Activated T-cell treated with anti-CD3 and anti-CD28 coated beads for 4 hours (primary cell): ENCODE measurements at places on chromosomes 2 and 18.

- DNase-seq = no peak
Measured at GRCh38 chr2:148039783-148040182, 18.9 kb downstream of the MBD5 start.

DNA sequence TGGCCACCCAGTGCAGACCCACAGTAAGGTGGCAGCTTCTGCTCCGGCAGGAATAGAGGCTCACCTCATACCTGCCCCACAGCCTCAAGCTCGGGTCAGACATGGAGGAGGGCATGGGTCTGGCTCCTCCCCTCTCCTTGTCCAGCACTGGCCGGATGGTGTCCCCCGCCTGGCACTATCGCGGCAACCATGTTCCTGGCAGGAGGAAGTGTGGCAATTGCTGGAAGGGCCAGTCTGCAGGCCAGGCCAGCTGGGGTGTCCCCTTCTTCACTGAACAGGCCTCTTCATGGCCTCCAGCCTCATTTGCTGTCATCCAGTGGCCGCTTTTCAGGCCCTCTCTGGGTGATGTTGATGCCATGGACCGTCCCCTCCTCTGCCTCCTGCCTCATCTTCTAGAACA is 41.4 kb upstream of the SMAD7 start:
- no peak for DNase-seq

- no peak for DNase-seq
Measured at GRCh38 chr2:12116228-12116750, 369.9 kb downstream of the LPIN1 start.

DNA sequence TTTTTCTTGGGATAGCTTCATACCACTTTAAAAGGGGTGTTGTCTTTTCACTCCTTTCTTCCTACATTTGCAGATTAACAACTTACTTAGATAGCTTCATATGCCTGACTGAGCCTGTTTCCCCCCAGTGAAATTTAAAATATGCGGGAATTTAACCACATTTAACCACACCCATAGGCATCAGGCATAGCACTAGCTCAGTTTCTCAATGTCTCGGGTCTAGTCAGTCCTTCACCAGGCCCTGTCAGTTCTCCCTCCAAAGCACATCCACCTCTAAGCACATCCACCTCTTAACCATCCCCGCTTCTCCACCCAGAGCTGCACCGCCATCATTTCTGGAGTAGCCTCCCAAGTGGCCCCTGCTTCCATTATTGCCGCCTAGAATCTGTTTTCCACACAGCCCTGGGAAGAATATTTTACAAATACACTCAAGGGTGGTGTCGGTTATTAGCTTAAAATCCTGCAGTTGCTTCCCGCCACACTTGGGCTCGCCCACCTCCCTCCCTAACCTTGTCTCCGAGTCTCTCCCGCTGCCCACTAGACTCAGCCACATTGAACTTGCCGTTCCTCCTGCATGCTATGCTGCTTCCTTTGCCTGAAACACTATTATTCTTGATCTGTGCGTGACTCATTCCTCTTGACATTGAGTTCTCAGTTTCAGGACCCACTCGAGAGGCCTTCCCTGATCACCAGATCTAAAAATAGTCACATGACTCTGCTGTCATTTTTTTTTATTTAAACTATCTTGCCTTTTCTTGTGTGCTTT is 68.3 kb downstream of the SPTBN1 start:
- DNase-seq = no peak

DNA sequence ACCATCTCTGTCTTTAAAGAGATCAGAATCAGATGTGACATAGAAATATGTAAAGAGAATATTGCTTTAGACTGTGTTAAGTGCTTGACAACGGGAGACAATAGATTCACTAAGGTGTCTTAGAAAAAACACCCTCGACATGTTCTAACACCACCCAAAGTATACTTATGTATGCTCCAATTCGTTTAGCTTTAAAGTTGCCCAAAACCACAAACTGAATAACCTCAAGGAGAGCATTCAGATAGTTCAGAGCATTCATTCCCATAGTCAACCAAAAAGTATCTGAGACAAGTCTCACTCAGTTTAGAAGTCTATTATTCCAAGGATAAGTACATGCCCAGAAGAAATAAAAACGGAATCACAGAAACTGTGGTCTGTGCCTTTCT is 96.4 kb downstream of the KYNU start:
- no peak for DNase-seq

- DNase-seq = no peak
Measured at GRCh38 chr2:40315683-40316082, 136.2 kb downstream of the SLC8A1 start.

- DNase-seq = no peak
Measured at GRCh38 chr2:85878719-85879370, 9.9 kb downstream of the ST3GAL5 start.

DNA sequence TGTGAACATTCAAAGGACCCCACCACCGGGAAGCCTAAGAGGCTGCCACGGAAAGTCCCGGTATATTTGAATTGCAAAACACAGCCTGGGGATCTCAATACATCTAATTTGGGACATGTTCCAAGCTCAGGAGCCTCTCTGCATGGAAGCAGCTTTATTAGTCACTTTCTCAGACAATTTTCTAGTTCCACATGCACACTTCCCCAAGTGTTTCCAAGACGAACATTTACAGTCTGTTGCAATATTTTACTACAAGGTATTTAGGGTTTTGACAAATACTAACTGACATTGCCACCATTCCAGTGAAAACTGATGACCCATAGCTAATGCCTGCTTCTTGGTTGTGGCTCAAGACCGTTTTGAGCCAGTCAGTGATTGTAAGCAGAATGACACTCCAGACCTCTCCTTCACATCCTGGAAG is 145.3 kb downstream of the NCKAP5 start:
- DNase-seq = no peak

GRCh38 chr2:189613077-189613636 is 32.6 kb upstream of the SLC40A1 start:
- DNase-seq = no peak

DNA sequence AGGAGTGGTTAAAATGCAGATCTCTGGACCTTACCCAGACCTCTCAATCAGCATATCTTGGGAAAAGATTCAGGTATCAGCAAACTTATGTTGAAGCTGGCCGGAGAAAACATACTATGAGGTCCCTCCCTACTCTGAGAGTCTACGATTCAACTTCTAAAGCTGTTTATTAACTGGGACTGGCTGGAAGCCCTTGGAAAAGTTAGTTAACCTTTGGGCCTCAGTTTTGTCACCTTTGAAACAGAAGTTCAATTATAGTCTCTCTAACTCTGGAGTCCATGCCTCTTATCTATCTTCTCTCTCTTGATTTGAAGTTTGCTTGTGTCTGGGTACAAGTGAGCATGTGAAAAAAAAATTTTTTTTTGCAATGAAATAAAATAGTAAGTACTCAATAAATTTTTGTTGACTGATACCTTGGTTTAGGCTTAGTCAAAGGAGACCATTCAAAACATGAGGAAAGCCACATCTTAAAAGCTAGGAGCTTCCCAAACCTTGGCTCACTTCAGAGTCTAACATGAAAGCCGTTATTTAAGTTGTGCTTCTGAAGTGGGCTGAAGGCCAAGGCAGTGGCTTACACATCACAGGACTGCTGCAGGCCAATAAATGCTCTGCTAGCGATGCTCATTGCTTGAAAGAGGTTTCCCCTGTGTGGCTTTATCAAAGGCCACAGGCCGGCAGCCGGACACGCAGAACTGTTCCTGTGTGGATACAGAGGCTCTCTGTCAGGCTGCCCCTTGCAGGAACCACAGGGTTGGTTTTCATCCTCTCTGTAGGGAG is 110.6 kb upstream of the FAM136A start:
- no peak for DNase-seq

- no peak for DNase-seq
Measured at GRCh38 chr2:153986488-153987229, 114.9 kb downstream of the GALNT13 start.
